Fibroblast of mammary gland (primary cell): ENCODE measurements at places on chromosomes 11 and 22.

GRCh38 chr11:48341466-48341865 lies 16.7 kb downstream of the OR4C3 start:
- no peak for DNase-seq

DNA sequence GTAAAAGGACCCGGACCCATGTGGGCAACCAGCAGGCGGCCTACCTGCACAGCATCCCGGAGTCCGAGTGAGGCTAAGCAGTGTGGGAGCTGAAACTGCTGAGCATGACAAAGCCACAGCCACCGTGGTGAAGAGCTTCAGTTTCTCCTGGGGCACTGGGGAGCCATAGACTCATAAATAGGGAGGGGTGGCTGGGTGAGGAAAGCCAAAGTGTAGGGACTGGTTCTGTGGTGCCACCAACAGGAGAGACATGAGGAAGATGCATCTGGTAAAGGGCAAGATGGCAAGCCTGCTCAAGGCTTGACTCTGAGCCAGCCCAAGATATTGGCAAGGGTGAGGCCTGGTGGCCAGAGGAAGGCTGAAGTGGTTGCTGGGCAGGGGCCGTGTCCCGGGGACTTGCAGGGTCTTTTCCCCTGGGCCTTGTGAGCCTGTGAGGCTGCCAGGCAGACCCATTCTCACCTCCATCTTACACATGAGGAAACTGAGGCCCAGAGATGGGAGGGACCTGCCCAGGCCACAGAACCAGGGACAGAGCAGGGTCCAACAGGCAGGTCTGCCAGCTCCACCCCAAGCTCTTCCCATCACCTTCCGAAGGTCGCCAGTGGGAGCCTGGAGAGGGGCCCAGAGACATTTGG lies 30.4 kb downstream of the CYTH4 start:
- no peak for DNase-seq

DNA sequence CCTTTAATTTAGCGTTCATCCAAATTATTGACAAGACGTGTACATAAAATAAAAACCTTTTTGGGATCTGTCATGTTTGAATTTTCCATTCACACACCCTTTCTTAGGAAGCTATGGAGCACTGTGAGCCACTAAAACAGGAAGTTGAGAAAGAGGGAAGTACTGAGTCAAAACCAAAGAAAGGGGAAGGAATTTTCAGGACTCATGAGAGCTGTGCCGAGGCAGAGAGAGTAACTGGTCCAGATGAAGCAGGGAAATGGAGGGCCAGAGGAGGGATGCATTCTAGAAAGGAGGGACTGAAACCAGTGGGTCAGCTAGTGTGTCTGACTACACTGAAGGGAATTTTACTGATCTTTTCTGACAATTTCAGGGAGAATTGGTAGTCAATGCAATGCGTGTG lies 24.9 kb downstream of the APLP2 start:
- no peak for DNase-seq

DNA sequence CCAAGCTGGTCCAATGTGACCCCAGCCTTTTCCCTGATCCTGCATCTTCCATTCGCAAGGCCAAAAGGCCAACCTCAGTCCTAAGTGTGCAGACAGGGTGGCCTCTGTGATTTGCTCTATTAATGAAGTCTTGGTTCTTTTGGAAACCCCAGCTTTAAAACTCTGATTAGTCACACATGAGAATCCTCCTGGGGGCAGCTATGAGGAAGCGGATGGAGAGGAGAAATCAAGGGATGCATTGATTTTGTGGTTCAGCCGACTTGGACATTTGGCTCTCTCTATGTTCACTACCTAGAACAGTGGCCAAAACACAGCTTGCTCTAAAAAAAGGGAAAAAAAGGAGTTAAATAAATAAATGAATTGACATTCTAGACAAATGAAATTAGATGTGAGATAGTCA lies 98.6 kb upstream of the USP47 start:
- DNase-seq = no peak

GRCh38 chr11:73376803-73377629 lies 817 bp downstream of the RELT start:
- peak; percentile 78 for DNase-seq
